ENCODE measurements at places on chromosomes 2 and 18.

DNA sequence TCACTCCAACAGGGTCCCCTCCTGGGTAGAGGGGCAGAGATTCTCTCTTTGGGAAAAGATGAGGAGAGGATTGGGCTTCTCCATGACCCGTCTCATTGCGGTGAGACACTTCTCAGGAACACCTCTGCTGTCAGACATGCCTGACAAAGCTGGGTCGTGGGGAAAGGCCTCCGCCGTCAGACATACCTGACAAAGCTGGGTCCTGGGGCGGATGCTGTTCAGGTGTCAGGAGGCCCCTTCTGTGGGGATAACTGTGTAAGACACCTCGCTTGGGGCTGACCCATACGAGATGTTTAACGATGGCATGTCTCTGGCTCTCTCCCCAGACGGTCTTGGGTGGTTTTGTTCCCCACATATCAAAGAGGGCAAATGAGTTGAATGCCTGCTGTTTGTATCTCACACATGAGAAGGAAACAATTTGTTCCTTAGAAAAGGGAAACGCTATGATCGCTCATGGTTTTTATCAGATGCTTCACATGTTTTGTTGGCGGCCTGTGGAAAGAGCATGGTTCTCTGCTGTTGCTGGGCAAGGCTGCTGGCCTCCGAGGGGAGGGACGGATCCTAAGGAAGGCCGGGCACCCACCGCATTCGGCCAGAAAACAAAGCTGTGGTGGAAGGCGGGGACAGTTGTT lies 40.8 kb upstream of the PXDN start:
- no peak for DNase-seq

GRCh38 chr2:96095116-96095636 lies 21.2 kb downstream of the ADRA2B start:
- no peak for DNase-seq

GRCh38 chr2:168432565-168433186 lies 23.4 kb upstream of the CERS6 start:
- DNase-seq: no peak

GRCh38 chr2:145765874-145766273 lies 1246.0 kb upstream of the ZEB2 start:
- no peak for DNase-seq

DNA sequence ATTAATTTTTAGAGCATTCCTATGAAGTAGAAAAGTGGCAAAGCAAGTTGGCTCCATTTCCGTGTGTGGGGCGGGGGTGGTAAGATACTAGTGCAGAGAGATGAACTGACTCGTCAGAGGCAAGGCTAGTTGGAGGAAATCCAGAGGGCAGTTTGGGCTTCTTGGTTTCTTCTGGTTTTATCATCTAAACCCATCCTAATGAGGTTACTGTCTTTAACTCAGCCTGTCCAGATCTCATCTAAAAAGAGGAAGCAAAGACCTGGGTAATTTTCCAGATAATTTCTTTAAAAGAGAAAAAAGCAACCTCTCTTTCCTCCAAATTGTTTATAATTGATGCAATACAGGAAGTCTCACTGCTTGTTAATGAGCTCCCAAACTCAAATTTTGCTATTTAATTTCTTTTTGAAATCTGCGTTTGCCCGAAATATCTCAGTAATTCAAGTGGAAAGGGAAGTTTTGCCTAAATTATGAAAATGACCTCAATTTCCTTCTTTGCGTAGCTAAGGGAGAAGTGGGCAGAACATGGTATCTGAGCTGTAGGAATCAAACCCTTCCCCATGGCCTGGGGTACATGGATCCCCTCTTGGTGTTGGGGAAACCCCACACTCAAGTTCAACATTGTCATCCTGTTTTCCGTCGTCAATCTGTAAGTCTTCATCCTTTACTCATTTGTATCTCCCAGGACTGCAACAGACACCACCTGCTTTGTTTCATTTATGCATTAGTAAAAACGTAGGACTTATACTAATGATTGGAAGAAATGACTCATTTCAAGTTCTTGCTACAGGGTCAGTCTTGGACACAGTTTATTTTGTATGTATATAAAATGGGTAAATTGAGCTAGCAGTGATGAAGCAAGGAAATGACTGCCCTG lies 89.1 kb upstream of the KLF7 start:
- no peak for DNase-seq

- DNase-seq: no peak
Observed at GRCh38 chr2:97737421-97738178, 24.2 kb downstream of the ZAP70 start.

DNA sequence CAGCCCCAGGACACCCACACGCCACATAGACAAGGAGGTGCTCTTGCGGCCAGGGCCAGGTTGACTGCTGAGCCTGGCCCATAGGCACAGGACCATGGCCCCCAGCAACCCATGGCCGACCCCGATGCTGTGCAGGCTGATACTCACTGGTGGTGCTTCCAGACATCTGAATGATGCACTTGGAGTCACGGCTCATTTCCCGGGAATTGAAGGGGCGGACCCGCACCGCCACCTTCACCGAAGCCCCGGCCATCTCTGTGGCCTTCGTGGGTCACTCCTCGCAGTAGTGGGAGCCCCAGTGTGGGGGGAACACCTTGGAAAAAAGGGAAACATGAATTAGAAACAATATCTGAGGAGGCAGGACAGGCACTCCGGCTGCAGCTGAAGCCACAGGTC lies 22.5 kb downstream of the KIF1A start:
- DNase-seq: no peak

DNA sequence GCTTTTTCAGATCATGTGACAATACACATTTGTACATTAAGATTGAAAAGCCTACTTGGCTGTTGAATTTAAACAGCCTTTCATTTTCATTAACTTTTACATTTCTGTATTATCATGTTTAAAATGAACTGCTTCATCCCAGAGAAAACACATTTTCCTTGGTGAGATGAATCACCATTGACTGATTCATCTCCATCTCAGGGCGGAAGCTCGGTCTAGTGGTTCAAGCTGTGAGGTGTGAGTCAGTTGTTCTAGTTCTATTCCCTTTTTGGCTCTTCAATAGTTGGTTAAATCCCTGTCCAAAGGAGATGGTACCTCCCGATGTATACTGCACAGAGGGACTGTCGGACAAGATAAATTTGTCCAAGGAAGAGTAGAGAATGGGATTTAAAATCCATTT lies 189.7 kb downstream of the ADCYAP1 start:
- no peak for DNase-seq

- DNase-seq: no peak
Observed at GRCh38 chr2:152466980-152467676, 132.2 kb downstream of the FMNL2 start.

DNA sequence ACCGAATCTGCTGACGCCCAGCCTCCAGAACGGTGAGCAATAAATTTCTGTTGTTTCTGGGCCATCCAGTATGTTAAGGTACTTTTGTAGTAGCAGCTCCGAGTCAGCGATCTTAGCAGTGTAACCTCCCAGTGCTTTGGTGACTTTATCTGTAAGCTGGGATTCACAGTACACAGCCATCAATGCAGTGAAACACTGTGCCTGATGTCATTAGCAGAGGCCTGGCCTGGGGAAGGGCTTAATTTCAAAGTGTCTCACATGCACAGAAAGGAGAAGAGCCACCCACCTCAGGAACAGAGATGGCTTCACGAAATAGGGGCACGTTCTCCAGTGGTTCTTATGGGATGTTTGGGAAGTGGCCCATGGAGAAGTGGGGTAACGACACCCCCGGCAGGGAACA lies 281.2 kb downstream of the PHLPP1 start:
- DNase-seq: no peak

DNA sequence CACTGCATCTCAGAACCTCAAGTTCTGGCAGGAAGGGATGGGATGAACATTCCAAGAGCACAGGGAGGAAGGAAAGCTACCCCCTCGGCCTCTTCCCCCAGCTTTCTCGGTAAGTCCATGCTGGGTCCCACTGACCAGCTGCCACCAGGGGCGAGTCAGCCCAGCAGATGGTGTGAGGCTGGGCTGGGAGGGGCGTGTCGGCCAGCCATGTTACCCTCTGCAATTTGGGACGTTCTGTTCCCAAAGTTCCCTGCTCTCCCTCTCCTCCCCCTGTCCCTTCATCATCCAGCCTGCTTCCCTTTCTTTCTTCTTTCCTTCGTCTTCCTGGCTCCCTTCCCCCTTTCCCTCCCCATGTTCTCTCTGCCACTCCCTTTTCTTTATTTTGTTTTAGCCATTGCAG lies 74.3 kb upstream of the TNP1 start:
- no peak for DNase-seq

- DNase-seq: no peak
Observed at GRCh38 chr2:20506201-20506685, 59.4 kb downstream of the RHOB start.

DNA sequence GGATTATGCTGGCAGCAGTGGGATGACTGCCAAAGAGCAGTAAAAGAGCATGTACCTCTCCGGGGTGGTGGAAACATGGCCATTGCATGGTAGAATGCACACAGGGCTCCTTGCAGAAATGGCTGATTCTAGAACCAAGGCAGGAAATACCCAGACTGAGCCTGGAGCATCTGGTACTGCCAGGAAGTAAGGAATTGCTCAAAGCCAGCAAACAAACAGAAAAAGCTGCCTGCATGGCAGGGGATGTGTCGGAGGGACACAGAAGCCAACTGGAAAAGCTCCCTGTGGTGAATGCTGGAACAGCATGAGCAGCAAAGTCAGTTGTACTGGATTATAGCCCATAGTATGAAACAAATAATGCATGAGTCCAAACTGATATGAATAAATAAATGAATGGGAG lies 78.0 kb upstream of the NFATC1 start:
- no peak for DNase-seq

GRCh38 chr2:191023235-191023679 lies 9.3 kb upstream of the STAT1 start:
- DNase-seq: no peak

DNA sequence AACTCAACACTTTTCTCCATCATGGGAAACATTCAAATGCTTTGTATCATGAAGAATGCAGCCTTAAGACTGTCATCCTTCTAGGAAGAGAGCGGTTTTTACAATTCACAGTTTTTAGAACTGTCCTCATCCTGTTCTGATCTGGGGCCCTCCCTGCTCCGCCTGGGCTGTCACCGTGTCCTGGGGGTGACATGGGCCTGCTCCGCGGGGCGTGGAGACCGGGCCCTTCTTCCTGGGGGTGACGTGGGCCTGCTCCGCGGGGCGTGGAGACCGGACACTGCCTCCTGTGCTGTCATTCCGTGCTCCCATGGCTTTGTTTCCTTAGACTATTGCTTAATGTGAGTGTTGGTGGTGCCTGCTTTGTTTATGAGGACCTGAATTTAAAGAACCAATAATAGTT lies 122.8 kb downstream of the TMEM18 start:
- no peak for DNase-seq

GRCh38 chr2:231191896-231192872 lies 6.2 kb upstream of the ARMC9 start:
- no peak for DNase-seq

DNA sequence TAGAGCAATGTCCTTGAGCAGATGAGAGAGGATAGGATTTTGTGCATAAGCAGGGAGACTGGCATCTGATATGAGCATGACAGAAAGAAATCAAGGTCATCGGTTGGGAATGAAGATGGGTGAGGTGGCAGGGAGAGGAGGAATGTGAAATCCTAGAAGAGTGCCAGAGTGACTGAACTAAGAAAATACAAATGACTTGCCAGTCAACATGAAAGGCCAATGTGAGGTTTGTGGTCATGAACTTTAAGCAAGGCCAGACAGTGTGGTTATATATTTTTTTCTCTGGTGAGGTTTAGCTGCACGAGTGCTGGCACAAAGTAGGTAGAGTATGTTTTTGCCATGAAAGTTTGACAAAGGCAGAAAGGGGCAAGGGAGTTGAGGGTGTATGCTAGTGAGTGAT lies 21.2 kb downstream of the QPCT start:
- no peak for DNase-seq

DNA sequence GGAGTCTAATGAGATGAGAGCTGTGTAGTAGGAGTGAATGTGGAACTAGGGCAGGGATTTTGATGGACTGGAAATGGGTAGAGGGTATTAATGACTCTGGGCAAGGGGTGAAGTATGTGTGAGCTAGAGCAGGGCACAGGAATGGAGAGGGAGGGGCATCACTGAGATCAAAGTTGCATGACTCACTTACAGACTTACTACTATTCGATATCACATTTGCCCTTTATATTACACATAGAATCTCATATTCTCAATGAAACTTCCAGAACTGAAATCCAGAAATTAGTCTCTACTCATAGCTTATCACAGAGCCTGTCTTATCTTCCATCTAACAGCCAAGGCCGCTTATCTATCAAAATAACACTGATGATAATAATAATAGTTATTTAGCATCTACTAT lies 20.0 kb upstream of the ITGB6 start:
- DNase-seq: no peak

GRCh38 chr2:214135966-214136365 lies 274.9 kb upstream of the VWC2L start:
- no peak for DNase-seq

- DNase-seq: no peak
Observed at GRCh38 chr2:11056614-11057013, 98.7 kb upstream of the SLC66A3 start.

GRCh38 chr2:234050455-234051135 lies at the start of gene SPP2:
Gene SPP2, plus strand, starts transcription at chr2:234050702. Its CDS starts 85 bp downstream, at chr2:234050787.
- DNase-seq: no peak

DNA sequence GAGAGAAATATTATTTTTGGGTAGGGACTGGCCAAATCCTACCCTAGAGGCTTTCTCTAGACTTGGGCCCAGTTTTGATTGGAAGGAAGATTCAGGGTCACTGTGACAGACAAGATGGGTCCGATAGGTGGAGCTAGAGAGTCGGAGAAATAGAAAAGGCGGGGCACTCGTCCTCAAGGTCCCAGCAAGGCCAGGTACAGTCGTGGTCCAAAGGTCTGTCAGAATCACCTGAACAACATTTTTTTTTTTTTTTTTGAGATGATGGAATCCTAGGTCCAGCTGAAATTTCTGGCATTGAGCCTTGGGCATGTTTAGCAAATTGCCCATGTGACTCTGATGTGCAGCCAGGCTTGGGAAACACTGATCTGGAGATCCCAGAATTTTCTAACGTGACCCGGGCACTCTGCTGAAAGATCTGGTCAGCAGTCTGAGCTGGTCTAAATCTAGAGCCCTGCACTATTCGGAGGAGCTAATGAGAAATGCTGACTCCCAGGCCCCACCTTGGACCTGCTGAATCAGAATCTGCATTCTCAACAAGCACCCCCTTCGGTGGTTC lies 23.0 kb upstream of the NTSR2 start:
- peak; percentile 31 for DNase-seq

GRCh38 chr2:173407176-173407575 lies 52.5 kb downstream of the CDCA7 start:
- no peak for DNase-seq

- no peak for DNase-seq
Observed at GRCh38 chr2:233256048-233256447, 4.6 kb downstream of the ATG16L1 start.

Data from stimulated activated CD8-positive, alpha-beta memory T cell treated with anti-CD3 and anti-CD28 coated beads, Interleukin-7, amount 100 ng/mL, for 24 hours (primary cell).